ENCODE measurements at places on chromosomes 5 and 9.

DNA sequence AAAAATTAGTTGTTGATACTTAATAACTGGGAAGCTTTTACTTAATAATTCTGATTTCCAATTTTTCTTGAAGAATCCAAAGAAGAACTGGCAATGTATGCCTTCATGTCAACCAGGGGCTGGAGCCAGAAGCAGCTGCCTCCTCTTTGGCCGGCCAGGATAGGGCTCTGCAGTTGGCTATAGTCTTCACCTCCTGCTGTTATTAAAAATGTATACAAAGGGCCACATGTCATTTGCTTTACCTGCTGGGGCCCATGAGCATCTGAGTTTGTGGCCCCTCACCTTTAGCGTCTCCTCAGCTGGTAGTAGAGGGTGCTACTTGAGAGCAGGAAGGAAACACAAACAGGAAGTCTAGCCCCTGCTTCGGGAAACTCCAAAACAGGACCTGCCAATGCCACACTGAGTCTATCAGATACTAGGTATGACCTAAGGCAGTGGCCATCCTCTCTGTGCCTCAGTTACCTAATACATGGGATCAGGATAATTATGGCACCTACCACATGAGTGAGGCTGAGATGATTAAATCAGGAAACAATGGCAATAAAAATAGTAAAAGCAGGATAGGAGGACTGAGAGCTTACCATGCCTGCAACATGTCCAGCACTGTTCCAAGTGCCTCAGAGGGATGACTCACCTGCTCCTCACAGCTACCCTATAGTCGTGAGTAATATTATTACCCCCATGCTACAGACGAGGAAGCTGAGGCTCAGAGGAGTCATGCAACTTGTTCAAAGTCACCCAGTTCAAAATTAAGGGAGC lies 21.3 kb downstream of the CCDC69 start:
- DNase-seq, result no peak

GRCh38 chr9:36882594-36882993 lies 151.5 kb downstream of the PAX5 start:
- DNase-seq, result no peak

GRCh38 chr5:125894383-125894782 lies 528.8 kb upstream of the GRAMD2B start:
- DNase-seq, result no peak

- DNase-seq, result no peak
Observed at GRCh38 chr9:131042666-131043065, 33.7 kb downstream of the LAMC3 start.

DNA sequence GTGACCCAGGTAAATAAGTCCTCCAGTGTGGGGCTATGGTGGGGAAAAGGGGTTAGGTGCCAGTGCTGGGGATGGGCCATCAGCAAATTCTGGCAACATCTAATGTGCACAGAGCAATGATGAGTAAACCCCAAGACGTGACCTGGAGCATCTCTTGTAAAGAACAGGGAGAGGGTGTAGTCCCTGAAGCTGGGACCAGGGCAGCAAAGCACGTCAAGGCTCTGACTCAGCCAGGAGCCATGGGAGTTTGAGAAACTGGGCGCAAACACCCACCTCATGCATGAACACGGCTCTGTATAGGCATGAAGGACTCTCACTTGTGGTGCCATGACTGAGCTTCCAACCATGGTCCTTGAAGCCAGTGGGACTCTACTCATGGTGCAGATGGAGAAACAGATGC lies 51.8 kb downstream of the DUSP1 start:
- no peak for DNase-seq

GRCh38 chr5:120443607-120444006 lies 20.5 kb upstream of the PRR16 start:
- DNase-seq, result no peak

DNA sequence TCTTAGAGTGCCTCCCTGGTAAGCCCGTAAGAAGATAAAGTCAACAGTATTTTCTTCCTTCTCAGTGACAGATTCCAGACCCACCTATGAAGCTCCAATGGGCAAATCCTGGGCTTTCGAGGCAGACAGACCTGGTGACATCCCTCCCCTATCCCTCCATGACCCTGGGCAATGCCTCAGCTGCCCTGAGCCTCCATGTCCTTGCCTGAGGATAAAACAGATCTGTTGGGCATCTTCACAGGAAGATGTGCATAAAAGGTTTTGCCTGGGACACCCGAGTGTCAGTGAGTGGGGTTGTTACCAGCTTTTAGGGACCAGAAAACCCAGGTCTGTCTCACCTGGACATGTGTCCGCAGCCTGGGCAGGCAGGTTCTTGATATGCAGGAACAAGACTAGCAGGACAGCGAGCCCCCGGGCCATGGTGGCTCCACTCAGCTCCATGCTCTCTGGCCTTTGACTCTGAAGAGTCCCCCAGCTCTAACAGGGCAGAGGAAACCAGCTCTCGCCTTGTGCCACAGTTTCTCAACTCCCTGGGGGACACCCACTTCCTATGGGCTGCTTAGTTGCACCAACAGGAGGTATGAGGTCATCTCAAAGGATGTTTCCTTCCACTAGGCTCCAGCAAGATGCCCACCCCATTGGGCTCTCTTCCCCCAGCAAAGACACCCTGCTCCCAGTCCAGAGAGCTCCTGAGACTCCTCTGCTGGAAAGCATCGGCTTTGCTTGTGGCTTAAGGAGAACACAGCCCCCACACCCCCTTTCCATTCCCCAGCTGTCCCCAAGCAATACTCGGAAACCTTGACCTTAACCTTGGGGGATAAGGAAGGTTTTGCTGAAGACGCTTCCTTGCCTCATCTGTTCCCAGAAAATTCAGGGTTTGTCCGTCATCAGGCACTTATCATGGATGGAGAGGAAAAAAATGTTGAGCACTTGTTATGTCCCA lies at the start of gene FCN1:
TSS of gene FCN1 (minus strand) at position 482 of the 943 bp plus-strand sequence. CDS start at position 441, 41 bp downstream.
- no peak for DNase-seq

GRCh38 chr9:110114859-110115201 lies 93.1 kb downstream of the C9orf152 start:
- no peak for DNase-seq

GRCh38 chr5:141875022-141875740 lies 3.0 kb downstream of the PCDH1 start:
- DNase-seq, result no peak

DNA sequence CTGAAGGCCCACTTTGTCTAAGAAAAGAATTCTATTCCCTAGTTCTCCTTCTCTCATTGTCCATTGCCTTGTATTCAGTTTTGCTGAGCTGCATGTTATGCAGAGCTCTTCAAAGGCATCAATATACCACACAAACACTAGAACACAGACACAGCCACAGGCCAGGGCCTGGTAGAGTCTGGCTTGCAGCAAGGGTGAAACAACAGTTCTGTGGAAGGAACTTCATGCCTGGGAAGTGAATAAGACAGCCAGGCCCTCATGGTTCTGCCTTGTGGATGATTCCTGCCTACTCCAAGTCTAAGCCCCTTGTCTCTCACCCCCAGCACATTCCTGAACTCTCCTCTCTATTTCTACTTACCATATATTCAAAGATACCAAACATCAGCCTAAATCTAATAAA lies 30.8 kb downstream of the KLHL3 start:
- no peak for DNase-seq

DNA sequence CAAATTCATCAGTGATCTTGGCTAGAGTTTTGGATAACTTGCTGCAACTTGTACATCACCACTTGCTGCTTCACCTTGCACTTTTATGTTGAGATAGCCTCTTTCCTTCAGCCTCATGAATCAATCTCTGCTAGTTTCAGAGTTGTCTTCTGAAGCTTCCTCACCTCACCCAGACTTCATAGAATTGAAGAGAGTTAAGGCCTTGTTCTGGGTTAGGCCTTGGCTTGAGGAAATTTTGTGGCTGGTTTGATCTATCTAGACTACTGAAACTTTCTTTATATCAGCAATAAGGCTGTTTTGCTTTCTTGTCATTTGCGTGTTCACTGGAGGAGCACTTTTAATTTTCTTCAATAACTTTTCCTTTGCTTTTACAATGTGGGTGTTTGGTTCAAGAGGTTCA lies 12.8 kb downstream of the FER start:
- DNase-seq, result no peak

GRCh38 chr5:167920589-167920988 lies 370.9 kb upstream of the WWC1 start:
- DNase-seq, result no peak

DNA sequence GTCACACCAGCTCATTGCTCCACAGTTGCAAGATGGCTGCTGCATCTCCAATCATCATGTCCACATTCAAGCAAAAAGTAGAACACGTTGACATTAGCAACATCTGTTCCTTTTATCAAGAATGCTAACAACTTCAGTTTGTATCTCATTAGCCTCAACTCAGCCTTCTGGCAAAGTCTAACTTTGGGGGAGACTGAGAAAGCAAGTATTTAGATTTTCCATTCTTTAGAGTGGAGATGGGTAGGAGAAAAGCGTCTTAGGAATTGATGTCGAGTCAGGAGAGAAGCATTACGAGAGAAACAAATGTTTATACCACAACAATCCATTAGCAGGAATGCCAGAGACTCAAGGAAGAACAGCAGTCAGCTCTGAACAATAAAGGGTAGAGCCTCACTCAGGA lies 446.3 kb downstream of the ENC1 start:
- no peak for DNase-seq

DNA sequence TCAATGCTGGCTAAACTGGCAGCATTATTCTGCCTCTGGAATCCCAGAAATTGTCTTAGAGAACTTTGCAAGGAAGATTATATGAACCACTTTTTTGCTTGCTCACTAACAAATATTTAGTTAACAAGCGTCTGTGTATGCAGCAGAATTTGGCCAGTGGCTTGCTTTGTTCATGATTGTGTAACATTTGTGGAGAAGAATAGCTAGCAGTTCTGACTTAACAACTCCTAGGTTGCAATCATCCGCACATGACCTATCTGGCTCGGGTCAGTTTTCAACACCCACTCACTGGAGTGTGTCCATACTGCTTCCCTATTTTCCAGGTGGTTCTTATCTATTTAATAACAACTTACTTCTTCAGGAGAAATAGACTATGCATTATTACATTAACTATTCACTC lies 98.5 kb downstream of the SNX18 start:
- no peak for DNase-seq

DNA sequence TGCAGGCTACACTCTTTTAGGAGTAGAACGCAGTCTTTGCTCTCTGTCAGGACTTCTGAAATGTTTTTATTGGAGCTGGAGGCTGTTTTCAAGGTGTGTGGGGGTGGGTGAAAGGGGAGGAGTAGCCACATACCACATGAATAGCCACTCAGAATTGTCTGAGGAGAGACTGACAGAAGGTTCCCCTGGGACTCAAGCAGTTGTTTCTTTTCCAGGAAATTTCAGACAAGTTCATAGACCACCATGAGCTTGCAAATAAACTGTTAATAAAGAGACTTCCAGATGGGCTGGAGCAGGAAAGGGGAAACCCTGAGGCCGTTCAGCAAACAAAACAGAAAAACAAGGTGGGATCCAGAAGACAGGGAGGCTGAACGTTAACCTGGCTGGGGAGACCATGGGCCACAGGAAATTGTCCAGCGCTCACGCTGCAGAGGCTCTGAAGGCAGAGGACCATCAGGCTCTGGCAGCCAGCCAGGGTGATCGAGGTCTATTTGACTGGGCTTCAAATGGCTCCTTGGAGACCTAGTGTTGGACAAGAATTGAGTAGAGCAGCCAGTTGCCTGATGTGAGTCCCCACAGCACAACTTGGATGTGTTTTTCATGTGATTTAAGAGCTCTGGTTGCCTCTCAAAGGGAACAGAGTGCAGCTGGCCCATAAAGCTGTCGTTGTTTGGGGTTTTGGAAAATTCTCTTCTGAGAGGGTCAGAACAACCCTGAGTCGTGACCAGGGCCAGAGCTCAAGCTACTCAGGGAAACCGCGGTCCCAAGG lies 159.2 kb upstream of the RAI14 start:
- no peak for DNase-seq

DNA sequence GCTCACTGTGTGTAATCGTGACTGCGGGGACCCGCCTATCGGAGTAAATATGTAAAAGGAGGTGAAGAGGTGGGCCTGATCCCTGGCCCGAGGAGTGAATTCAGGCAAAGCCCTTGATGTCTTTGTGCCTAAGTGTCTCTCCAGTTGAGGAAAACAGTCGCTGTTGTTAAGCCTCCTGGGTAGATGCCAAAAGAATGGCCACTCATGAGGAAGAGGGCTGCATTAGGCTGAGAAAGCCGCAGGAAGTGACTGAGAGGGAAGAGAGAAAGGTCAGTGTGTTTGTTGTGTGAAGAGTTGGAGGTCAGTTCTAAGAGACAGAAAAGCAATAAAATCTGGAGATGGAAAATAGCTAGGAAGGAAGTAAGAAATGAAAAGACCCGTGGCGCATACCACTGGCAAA lies 35.8 kb upstream of the PIP5K1B start:
- DNase-seq, result no peak

DNA sequence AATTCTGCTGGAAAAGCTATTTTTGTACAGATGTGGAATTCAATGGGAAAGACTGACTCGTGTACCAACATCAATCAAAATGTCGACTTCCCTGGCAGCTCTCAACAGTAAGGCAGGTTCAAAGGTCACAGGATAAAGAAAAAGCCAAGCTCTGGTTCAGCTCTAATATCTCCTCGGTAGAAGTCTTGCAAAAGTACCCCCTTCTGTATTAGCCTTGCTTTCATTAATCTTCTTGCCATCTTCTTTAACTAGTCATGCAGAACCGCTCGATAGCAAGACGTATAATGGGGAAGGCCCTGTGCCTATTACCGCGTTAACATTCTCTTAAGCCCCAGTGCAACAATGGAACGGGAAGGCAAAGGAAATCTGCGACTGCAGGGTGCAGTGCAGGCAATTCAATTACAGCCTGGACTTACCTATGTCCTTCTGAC lies 201.2 kb downstream of the GAPVD1 start:
- no peak for DNase-seq

- peak; percentile 18 for DNase-seq
Observed at GRCh38 chr5:59367791-59368394, 525.6 kb downstream of the PDE4D start.

GRCh38 chr5:14465116-14465515 lies 116.5 kb upstream of the OTULINL start:
- DNase-seq, result no peak

DNA sequence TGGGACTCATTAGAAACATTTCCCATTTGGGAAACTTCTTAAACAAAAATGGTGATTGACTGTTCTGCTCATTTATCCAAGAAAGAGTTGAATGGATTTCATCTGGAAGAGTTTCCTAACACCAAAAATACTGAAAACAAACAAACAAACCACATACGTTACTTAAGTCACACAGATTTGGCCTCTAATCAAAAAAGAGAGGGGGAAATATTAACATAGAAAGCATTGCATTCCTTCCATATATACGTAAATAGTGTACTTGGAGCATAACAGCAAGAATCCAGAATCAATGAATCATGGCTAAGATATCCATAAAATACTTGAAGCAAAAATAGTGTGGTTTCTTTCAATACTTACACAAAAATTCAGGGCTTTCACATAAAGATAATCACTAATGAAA lies 189.8 kb upstream of the MAP3K1 start:
- no peak for DNase-seq

Measured in CD4-positive, alpha-beta T cell (primary cell).